Spleen (tissue), 13 donors: ENCODE measurements at places on chromosomes 3 and 15. TPM values are rescaled to one million over a fixed set of nuclear protein-coding genes. Genes with fewer than 3 reads are reported as not detected.

Gene CLDN18
- total RNA-seq: not detected

DNA sequence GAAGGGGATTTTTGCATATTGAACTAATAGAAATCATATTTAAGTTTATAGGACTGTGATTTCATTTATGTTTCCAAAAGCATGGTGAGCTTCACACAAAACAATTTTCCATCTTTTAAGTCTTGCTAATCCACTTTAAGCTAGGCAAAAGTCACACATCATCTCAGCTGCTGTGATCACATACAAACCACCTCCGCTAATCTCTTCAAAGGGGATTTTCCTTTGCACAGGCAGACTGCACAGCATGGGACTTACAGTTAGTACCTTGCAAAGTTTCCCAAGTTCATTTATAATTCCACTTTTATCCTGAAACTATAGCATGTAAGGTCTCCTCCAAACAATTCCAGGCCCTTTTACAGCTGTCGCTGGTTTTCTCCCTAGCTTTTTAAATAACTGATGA lies 225.1 kb upstream of the CNTN3 start:
- no peaks in the 10 kb centered on the region for H3K4me1 ChIP-seq
- H3K27me3 ChIP-seq: no peaks in the 10 kb centered on the region
- no peak overlapping the region for H3K4me3 ChIP-seq
- DNase-seq: no peak

- H3K4me3 ChIP-seq: no peak overlapping the region
- no peaks in the 10 kb centered on the region for H3K27me3 ChIP-seq
- H3K36me3 ChIP-seq: no peaks in the 10 kb centered on the region
- no peak overlapping the region for H3K27ac ChIP-seq
Measured at GRCh38 chr3:185976977-185977678, 39.3 kb upstream of the TRA2B start.

DNA sequence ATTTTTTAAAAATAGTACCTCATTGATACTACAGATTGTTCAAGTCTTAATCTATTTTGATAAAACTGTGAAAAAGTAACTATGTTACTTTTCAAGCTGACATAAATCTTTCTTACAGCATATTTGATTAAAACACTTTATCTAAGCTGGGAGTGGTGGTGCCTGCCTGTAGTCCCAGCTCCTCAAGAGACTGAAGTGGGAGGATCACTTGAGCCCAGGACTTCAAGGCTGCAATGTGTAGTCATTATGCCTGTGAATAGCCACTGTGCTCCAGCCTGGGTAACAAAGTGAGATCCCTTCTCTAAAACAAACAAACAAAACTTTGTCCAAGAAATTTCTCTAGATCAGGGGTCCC lies 59.6 kb upstream of the NEDD4 start:
- H3K4me1 ChIP-seq: no peaks in the 10 kb centered on the region
- H3K4me3 ChIP-seq: no peak overlapping the region
- DNase-seq: no peak
- H3K36me3 ChIP-seq: no peaks in the 10 kb centered on the region
- no peak overlapping the region for H3K27ac ChIP-seq
- no peaks in the 10 kb centered on the region for H3K27me3 ChIP-seq

Gene C3orf18
- 12.2 TPM for total RNA-seq

DNA sequence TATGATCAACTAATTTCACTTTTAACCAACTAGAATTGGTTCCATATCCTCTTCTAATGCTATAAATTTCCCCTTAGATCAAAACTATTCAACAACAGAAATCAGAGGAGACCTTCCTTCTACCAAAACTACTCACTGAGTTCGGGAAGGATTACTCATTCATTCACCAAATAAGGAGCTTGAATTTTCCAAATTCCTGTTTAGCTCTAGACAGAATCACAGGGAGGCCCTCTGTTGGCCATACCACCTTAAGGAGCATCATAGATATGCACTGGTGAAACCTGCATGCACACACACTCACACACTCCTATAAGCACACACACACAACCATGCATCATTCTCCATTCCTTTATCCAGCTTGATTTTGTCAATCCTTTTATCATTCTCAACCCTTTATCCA lies 49.0 kb downstream of the SUCLG2 start:
- H3K27ac ChIP-seq: no peak overlapping the region
- no peak overlapping the region for H3K4me3 ChIP-seq
- no peaks in the 10 kb centered on the region for H3K4me1 ChIP-seq
- H3K27me3 ChIP-seq: no peaks in the 10 kb centered on the region

GRCh38 chr3:140021269-140021668 lies 86.3 kb downstream of the CLSTN2 start:
- H3K27ac ChIP-seq: no peak overlapping the region
- no peak overlapping the region for H3K4me3 ChIP-seq
- H3K36me3 ChIP-seq: no peaks in the 10 kb centered on the region
- no peak for DNase-seq

DNA sequence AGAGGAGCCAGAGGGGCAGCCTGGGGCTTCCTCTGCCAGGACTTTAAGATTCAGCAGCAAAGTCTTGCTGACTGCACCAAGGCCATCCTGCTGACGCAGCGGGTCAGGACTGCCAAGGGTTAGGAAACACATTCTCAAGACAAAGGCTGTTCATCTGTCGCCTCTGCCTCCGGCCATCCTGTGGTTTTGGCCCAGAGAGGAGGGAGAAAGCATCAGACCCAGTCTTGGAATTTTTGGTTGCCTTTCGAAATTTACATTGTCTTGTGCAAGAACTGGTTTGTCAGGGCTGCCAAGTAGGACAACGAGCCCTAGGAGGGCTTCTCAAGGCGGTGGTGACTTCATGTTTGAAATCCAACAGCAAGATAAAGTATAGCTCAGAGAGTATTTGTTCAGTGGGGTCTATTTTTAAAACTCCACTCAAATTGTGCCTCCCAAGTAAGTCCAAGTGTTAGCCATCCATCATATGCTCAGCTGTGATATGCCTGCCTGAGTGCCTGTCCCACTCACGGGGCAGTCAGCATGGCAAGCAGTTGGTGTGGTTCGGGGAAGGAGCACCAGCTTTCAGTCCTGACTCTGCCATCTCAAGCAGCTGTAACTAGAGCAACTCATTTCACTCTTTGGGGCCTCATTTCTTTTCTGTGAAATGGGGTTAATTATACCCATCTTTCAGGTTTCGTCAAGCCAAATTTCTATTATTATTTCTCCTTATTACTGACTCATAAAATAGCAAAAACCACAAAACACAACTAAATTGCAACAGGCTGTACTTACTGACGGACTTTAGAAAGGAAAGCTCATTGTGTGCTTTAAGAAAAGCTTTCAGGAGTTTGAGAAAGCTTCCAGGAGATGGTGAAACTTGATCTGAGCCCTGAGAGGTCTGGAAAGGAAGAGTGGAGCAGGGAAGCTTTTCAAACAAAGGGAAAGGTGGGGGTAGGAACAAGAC lies 42.4 kb upstream of the RHO start:
- H3K27me3 ChIP-seq: no peaks in the 10 kb centered on the region
- peak overlapping the region; percentile 46 for H3K27ac ChIP-seq

Gene SYNPR
- not detected for total RNA-seq

- H3K4me3 ChIP-seq: no peak overlapping the region
- no peak for DNase-seq
- no peaks in the 10 kb centered on the region for H3K4me1 ChIP-seq
- no peak overlapping the region for H3K27ac ChIP-seq
Measured at GRCh38 chr3:187615630-187616029, 54.6 kb downstream of the SST start.
